ENCODE measurements at places on chromosomes 11 and 22. TPM values are rescaled to one million over a fixed set of nuclear protein-coding genes. Genes with fewer than 3 reads are reported as not detected.

The INPP5J gene
- total RNA-seq = 0.47 TPM

The DGCR2 gene
- 17.8 TPM for total RNA-seq

- DNase-seq = no peak
These were observed 203.7 kb downstream of the CTTN start for GRCh38 chr11:70601861-70602538.

DNA sequence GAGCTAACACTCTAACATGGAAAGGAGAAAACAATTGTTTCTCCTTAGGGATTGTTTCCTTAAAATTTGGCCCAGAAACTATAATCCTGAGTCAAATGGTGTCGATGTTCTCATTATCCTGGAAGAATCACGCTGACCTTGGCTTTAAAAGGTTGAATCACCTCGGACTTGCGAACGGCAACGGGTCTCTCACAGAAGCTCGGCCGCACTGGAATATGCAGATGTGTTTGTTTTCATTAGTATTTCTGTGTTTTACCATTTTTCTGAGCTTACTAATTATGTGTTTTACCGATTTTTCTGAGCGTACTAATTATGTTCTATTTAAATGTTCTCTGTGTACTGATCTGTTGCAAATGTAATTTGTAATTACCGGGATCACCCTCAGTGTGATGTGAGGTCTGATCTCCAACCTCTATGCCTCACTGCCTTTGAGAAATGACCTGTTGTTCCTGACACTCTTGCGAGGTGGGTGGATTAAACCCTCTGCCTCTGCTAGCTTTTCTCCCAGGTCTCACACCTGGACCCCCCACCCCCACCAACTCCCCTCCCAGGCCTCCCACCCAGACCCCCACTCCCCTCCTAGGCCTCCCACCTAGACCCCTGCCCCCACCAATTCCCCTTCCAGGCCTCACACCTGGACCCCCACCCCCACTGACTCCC lies 38.3 kb upstream of the BRSK2 start:
- no peak for DNase-seq

- DNase-seq = no peak
These were observed 124.4 kb downstream of the CTTN start for GRCh38 chr11:70522593-70523311.

DNA sequence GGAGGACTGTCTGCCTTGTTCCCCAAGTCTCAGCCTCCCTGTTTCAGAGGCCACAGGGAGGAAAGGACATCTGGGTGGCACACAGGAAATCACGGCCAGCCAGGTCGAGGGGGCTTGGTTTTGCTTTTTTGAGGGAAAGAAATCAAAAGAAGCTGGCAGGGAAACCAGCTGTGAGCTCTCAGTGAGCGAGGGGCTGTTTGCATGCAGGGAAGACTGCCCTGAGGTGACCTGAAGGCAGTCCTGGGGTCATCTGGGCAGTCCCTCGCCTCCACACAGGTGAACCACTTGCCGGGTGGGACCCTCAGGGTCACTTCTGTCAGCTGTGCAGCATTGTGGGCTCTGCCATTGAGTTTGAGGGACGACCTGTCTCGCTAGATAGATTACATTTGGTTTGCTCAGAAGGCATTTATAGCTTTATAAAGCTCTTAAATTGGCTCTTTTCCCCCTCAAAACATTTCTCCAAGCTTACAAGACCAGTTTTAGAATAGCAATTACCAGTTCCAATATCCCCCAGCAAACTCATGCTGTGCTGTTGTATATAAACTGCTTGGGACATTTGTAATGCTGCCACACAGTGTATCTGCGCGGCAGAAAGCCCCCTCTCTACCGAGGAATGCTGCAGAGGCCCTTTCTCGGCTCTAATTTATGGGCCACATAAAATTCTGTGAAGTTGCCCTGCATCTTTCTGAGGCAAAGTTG lies 28.3 kb downstream of the PKNOX2 start:
- no peak for DNase-seq

- DNase-seq = no peak
These were observed 234.5 kb downstream of the SOX6 start for GRCh38 chr11:16121853-16122252.

- DNase-seq = no peak
These were observed 48.0 kb downstream of the TSPAN18 start for GRCh38 chr11:44774731-44775130.

DNA sequence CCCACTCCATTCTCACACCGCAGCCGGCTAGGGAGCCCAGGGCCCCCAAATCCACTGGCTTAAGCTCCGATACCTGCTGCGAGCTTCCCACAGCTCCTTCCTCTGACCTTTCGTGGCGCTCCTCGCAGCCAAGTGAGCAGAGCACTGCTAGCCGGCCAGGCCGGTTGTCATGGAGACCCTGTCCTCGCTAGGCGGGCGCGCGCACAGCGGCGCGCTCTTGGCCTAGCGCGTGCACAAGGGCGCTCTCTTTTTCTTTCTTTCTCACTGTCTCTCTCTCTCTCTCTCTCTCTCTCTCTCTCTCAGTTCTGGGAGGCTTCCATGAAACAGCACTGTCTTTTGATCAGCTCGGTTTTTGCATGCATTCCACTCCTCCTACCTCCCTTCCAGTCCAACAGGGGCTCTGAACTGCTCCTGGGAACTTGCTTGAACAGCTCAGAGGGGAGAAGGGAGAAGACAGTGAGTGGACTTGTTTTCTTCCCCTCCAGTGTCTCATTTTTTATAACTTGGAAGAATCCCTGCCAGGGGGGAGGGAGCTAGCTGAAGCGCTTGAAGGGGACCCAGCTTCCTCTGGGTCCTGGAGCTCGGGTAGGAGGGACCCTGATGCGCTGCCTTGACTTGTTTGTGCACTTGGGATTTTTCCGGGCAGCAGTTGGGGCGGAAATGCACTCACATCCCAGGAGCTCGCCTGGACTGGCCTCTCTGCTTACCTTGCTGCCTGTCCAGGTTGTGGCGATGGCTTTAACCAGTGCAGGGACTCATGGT lies 100.3 kb upstream of the AKIP1 start:
- DNase-seq = no peak

- no peak for DNase-seq
These were observed 878.5 kb upstream of the ANO3 start for GRCh38 chr11:25453471-25453870.

GRCh38 chr11:95304777-95305176 lies 73.8 kb upstream of the SESN3 start:
- no peak for DNase-seq

- no peak for DNase-seq
These were observed 73.0 kb upstream of the SHISAL1 start for GRCh38 chr22:44385781-44386180.

DNA sequence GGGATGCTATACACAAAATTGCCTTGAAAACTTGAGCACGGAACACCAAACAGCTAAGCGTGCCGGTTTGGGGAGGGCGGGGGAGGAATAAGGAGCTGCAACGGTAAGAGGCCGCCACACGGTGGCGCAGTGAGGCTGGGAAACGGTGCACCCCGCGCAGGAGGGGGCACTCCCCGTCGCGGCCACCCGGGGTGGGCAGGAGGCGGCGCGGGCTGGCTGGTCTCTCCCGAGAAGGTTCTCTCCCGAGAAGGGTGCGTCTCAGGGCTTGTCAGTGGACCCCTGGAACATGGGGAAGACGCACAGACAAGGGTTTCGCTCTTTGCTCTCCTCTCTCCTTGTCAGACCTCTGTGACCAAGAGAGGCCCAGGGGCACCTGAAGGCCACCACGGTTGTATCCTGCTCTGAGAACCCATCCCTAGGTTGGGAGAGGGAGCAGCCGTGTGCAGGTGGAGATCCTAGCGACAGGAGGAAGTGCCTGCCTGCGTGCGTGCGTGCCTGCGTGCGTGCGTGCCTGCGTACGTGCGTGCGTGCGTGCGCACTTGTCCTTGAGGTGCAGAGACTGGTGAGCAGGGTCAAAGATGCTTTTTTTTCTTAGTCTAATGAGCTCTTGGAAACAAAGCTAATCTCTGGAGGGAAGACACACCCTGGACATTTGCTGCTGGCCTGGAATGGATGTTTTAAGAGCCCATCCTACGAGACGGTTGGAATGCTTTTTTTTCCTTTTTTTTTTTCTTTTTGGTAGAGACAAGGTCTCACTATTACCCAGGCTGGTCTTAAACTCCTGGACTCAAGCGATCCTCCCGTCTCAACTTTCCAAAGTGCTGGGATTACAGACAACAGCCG lies 18.1 kb upstream of the JAM3 start:
- DNase-seq = peak; percentile 83

GRCh38 chr22:25281675-25282345 lies 62.4 kb downstream of the CRYBB2 start:
- no peak for DNase-seq

GRCh38 chr11:86978756-86979608 lies 23.8 kb upstream of the FZD4 start:
- no peak for DNase-seq

DNA sequence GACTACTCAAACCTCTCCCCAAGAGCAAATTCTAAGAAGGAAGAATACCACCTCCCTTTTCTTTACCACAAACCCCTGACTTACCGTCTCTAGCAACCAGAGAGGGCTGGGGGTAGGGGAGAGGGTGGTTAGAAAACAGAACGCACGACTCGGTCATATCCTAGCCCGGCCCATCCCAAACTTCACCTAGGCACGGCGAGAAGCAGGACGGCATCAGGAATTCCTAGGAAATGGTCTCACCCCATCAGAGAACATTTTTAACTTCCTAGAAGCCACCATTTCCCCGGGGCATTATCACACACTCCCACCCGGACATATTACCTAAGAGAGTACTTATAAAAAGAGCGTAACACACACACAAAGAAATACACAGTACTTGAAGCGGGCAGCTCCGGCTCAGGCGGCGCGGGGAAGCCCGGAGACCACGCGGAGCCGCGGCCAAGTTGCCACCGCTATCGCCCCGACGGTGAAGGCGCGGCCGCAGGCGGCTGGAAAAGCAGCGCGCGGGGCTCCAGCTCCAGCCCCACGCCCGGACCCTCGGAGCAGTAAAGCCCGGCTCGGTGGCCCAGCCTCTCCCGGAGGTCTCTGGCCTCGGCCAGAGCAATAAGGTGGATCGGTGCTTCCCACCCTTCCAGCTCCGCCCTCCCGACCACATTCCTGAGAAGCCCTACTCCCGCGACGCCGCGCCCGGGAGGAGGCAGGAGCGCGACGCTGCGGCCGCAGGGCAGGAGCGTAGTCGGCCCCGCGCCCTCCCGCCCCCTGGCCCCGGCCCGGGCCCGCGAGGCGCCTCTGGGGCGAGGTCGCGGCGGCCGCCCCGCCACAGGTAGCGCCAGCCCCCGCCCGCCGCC lies 878 bp downstream of the RRAS2 start:
- DNase-seq = peak; percentile 36

GRCh38 chr11:833114-833791 lies 501 bp downstream of the CD151 start:
- DNase-seq = no peak

- DNase-seq = no peak
These were observed 34.5 kb downstream of the CSTPP1 start for GRCh38 chr11:46970913-46971625.

DNA sequence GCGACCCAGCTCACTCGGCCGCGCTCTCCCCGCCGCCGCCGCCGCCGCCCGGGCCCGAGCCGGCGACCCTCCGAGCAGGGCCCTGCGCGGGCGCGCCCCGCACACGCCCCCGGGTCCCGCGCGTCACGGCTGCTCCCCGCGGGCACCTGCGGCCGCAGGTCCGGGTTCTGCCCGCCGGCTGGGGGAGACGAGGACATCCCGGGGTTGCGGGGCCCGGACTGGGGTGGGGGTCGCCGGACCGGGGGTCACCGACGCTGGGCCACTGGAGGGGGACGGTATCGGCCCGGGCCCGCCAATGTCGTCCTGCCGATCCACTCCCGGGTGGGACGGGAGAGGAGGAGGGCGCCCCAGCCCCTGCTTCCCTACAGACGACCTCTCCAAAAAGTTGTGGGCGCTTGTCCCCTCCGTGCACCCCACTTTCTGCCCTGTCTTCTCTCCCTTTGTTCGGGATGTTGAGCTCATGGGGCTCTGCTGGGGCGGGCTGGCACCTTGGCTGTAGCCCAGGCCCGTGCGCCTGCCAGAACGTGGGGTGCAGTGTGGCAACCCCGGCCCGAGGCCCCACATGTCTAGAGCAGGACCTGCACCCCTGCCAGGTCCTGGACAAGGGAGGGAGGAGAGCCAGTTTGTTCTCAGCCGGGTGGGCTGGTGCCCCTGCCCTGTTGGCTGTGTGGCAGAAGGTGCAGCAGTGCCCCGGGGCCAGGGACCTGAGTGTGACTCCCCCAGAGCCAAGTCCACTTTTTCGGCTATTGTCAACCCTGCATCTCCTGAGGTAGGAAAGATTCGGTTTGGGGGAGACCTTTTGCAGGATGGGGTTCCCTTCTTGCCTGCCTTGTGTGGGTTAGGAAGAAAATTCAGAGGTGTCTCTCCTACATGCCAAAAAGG lies 40.2 kb upstream of the CELSR1 start:
- no peak for DNase-seq

DNA sequence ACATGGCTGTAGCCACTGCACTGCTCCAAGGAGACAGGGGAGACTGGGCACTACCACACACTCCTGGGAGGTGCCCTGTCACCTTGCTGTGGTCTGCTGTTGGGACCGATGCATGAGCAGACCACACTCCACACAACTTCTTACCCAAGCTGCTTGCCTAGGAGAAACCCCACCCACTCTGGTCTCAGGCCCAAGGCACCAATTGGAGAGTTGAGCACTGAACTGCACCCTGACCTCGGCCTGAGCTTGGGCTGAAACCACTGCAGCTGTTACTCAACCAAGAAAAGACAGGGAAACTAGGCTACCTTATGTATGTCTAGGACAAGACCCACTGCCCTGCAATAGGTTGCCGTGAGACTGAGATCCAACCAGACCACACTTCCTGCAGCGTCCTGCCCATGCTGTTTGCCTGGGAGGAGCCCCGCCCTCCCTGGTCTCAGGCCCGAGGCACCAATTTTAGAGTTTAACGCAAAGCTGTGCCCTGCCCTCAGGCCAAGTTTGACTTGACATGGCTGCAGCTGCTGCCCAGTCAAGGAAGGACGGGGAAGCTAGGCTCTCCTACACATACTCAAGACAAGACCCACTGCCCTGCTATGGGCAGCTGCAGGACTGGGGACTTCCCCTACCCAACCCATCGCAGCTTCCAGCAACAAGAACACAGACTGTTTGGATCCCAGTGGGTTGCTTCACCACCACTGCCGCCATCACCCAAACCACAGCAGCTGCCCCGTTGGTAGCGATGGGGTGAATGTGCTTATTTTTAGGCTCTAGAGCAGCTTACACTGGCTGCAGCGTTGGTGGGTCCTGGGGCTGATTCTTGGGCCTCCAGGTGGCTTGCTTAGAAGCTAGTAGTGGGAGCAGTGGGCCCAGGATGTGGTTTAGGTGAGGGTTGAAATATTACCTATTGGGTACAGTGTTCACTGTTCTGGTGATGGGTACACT lies 66.8 kb downstream of the BRD1 start:
- DNase-seq = peak; percentile 62
